ENCODE measurements at places on chromosomes 2 and 18.

- H3K4me3 ChIP-seq: no peak overlapping the region
- peaks cover 21% of the 10 kb centered on the region for H3K36me3 ChIP-seq
- H3K4me1 ChIP-seq: peaks cover 18% of the 10 kb centered on the region
- H3K27me3 ChIP-seq: no peaks in the 10 kb centered on the region
- DNase-seq: no peak
- no peak overlapping the region for H3K27ac ChIP-seq
Observed at GRCh38 chr2:232236200-232236599, 142.4 kb upstream of the ALPP start.

- H3K4me3 ChIP-seq: no peak overlapping the region
- no peaks in the 10 kb centered on the region for H3K36me3 ChIP-seq
- peaks cover 14% of the 10 kb centered on the region for H3K27me3 ChIP-seq
- H3K27ac ChIP-seq: no peak overlapping the region
- H3K4me1 ChIP-seq: no peaks in the 10 kb centered on the region
Observed at GRCh38 chr18:2303517-2304238, 267.6 kb downstream of the METTL4 start.

DNA sequence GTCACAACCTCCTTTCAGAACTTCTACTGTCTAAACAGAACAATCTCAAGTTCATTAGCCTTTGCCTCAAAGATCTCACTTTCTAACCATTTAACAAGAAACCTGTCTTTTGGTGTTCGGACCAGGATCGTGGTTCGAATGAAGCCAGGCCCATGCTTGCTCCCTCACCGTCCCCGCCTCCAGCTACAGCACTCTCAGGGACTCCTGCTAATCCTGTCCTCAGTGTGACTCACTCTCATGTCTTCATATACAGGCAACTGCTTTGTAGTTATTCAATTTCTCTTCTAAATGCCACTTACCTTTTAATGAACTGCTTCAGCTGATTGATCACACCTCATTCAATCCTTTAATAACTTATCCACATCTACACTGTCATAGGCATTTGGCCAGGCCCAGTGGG lies 15.8 kb downstream of the SERTAD2 start:
- peaks cover 32% of the 10 kb centered on the region for H3K4me1 ChIP-seq
- H3K36me3 ChIP-seq: peaks cover 36% of the 10 kb centered on the region
- no peaks in the 10 kb centered on the region for H3K27me3 ChIP-seq
- H3K4me3 ChIP-seq: no peak overlapping the region

DNA sequence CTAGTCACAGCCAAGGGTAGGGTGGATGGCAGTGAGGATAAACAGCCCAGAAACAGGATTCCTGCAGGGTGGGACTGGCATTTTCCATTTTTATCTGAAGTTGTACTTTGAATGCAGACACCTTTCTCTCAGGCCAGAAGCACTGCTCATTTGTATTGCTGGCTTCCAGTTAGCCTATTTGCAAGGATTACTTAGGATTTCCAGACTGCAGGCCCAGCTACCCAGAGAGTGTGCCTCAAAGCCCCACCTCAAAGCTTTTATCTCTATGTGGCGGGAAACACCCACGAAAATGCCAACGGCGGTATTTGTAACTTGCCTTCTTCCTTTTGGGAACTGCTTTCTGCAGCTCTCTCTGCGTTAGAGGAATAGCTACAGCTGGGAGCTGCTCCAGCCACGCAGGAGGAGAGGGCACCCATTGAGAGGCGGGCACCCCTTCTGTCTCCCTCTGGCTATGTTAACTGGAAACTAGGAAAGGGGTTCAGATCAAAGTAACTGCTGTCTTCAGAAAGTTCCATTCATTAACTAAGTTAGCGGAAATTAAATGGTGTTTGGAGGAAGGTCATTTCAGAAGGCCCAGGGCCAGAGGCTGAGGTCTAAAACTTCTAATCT lies 144.9 kb downstream of the TGIF1 start:
- peaks cover 66% of the 10 kb centered on the region for H3K4me1 ChIP-seq
- peaks cover 4% of the 10 kb centered on the region for H3K36me3 ChIP-seq
- peak overlapping the region; percentile 59 for H3K4me3 ChIP-seq
- no peaks in the 10 kb centered on the region for H3K27me3 ChIP-seq
- peak overlapping the region; percentile 89 for H3K27ac ChIP-seq

- no peaks in the 10 kb centered on the region for H3K27me3 ChIP-seq
- no peak for DNase-seq
- H3K4me1 ChIP-seq: no peaks in the 10 kb centered on the region
- H3K27ac ChIP-seq: no peak overlapping the region
- H3K36me3 ChIP-seq: no peaks in the 10 kb centered on the region
- H3K4me3 ChIP-seq: no peak overlapping the region
Observed at GRCh38 chr18:55309249-55309648, 278.7 kb downstream of the TCF4 start.

GRCh38 chr2:106098081-106098480 lies 96.0 kb downstream of the UXS1 start:
- H3K4me1 ChIP-seq: peaks cover 47% of the 10 kb centered on the region
- no peak overlapping the region for H3K4me3 ChIP-seq
- no peaks in the 10 kb centered on the region for H3K27me3 ChIP-seq
- peaks cover 50% of the 10 kb centered on the region for H3K36me3 ChIP-seq
- DNase-seq: no peak
